ENCODE measurements at places on chromosomes 4 and X.
A peak's percentile ranks its signal among the peaks of the same experiment; 100 is the strongest.

DNA sequence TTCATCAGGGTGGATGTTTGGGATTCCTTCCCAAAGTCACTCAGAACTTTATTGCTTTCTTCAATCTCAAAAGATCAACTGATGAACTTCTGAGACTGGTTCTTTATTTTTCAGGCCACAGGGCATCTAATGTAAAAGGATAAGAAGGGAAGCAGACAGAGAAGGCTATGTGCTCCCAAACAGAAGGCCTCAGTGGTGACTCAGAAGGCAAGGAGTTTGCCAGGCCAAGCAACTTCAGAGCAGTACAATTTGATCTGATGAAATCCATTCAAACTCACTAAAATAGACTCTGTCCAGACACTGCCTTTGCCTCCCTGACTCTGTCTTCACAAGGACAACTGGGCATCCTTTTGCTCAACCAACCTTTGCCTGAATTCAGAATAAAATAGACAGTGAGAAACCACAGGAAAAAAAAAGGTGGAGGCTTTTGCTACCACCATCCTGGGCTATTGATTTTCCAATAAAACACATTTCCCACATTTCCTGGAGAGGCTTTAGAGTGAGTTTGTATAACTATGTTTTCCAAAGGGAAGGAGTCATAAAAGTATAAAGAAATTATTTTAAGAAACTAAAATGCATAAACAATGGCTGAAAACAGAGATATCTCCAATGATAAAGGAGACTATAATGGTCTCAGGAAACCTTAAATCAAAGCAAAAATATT is 55.2 kb downstream of the ARHGEF6 start:
- DNase-seq = no peak

DNA sequence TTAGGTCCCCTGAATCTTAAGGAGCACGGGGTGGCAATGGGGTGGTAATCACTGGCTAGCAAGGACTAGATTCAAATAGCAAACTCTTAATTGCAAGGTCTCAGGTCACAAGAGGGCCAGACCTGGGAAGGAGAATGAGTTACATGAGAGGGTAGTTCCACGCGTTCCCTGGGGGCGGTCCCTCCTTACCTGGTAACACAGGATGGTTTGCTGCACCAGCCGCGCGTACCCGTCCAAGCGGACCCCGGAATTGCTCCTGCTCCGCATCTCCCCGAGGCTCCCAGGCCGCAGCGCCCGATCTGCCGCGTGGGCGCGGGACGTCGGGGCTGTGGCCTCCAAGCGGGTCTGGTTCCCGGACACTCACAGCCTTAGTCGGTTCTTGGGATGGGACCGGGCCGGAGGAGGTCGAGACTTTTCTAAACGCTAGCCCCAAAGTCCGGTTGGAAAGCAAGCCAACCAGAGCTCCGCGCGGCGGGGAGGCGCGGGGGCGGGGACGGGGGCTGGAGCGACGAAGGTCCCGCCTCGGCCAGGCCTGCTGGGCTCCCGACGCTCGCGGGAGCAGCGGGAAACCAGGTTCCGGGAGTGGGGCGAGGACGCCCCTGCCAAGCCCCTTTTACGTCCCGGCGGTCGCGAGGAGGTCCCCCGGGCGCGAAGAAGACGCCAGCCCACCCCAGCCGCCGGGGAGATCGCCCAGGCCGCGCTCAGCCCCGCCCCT is at the start of gene PHKA2:
TSS of gene PHKA2 (minus strand) at position 449 of the 715 bp plus-strand sequence. CDS start at position 267, 182 bp downstream.
- peak; percentile 0 for DNase-seq

GRCh38 chr4:113300471-113300928 is 251.0 kb downstream of the ANK2 start:
- DNase-seq = no peak

DNA sequence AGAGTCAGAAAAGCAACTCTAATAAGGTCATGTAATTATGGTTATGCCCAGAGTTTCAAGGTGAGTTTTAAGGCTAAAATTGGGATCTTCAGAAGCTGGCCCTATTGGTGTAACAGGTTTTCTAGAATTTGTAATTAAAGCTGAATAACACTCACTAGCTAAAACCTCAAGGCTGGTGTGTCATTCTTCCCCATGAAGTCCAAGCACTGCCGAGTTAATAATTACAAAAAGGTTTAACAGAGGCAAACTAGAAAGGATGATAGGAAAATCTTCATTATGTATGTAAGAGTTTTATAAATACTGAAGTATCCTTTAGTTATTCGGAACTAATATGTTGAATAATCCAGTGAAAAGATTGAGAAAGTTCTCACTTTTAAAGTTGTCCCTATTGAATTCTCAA is 34.3 kb downstream of the MXRA5 start:
- DNase-seq = no peak

DNA sequence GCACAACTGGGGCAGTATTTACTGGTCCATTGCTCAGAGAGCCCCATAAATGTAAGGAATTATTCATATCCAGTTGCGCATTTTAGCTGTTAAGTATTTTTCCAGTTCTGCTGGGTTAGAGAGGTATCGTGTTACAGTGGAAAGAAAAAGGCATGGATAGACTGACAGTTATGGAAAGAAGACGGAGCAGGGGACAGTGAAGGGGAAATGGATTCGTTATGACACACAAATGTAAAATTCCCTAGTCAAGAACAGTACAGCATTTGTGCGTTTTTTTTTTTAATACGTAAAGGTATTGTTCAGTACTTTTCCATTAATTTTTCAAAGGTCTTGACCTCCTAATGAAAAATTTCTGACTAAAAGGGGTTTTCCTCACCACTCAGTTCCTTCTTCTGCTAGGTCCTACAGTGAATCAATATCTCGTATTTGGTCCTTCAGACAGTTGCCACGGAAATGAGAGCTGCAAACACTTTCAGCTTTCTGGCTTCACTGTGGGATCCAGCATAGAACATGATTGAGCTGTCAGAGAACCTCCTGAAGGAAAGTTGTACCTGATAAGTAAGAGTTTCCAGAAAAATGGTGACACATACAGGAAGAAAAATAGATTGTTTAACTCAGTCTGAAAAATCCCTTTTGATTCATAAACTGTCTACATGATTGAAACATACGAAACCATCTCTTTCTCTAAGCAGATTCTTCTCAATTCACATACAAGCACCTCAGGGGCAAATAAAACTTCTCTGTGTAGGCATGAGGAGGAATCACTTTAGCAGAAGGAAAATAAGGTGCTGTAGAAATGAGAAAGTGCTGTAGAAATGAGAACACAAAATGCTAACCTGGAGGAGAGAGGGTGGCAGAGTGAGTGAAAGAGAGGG is 21.8 kb upstream of the BBS12 start:
- no peak for DNase-seq

- no peak for DNase-seq
Observed at GRCh38 chr4:102246416-102246815, 98.9 kb downstream of the SLC39A8 start.

DNA sequence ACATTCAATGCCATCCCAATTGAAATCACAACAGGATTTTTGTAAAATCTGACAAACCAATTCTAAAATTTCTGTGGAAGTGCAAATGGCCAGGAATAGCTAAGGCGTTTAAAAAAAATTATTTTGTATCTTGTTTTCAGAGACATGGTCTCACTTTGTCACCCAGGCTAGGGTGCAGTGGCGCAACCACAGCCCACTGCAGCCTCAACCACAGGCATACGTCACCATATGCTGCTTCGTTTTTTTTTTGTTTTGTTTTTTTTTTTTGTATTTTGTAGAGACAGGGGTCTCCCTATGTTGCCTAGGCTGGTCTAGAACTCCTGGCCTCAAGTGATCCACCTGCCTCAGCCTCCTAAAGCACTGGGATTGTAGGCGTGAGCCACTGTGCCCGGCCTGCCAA is 24.5 kb downstream of the ZNF41 start:
- no peak for DNase-seq

DNA sequence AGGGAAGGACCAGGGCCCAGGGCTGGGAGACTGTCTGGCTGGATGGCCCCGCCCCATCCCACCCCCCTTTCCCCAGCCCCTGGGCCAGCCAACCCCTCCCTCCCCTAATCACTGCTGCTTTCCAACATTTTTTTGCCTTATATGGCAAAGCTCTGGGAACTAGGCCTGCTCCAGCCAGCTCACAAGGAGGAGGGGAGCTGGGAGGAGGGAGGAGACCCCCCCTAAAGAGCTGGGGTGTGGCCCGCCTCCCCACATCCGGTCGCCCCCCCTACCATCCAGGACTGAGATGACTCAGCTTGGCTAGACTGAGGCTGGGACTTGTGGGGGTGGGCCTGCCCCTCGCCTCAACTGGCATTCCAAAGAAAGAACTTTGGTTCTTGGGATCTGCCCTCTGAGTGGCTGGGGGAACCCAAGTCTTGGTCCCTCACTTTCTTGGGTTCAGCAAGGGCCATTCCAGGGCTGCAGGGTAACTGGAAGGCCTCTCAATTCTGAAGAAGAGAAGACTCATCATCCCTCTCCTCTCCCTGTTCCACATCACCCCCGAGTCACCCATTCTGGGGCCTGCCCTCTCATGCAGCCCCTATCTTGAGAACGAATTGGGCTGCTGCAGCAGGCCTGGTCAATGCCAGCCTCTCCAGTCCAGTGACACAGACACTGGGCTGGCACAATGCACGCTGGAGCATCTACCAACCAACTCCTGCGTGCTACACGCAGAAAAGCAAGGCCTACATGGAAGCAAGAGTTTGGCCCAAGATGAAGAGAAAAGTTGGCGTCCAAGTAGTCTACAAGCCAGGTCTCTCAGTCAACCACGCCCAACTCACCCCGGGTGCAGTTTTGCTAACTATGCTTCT is 4.8 kb downstream of the FLNA start:
- DNase-seq = peak; percentile 53
